Placental epithelial cell (primary cell): ENCODE measurements at places on chromosomes 1 and 21. TPM values are rescaled to one million over a fixed set of nuclear protein-coding genes. Genes with fewer than 3 reads are reported as not detected.

The SEC16B gene
- 1.5 and 2.4 TPM in 2 replicates for total RNA-seq

The MPZ gene
- total RNA-seq: 0.33 and 1.6 TPM in 2 replicates

The ACADM gene
- 18.8 and 33.8 TPM in 2 replicates for total RNA-seq

The RNASEL gene
- total RNA-seq: 12.2 and 12.6 TPM in 2 replicates

The CLCA4 gene
- total RNA-seq: not detected in 2 replicates

The CD52 gene
- total RNA-seq: not detected in 2 replicates

The OR6N1 gene
- not detected in 2 replicates for total RNA-seq

The RGS4 gene
- total RNA-seq: 0.79 and 1.2 TPM in 2 replicates

The STRIP1 gene
- total RNA-seq: 48.9 and 51.4 TPM in 2 replicates

The C1QB gene
- not detected in 2 replicates for total RNA-seq

The EDN2 gene
- total RNA-seq: 1.6 and 5.2 TPM in 2 replicates
